ENCODE measurements at places on chromosomes 6 and 20. TPM values are rescaled to one million over a fixed set of nuclear protein-coding genes. Genes with fewer than 3 reads are reported as not detected.
A peak's percentile ranks its signal among the peaks of the same experiment; 100 is the strongest.

DNA sequence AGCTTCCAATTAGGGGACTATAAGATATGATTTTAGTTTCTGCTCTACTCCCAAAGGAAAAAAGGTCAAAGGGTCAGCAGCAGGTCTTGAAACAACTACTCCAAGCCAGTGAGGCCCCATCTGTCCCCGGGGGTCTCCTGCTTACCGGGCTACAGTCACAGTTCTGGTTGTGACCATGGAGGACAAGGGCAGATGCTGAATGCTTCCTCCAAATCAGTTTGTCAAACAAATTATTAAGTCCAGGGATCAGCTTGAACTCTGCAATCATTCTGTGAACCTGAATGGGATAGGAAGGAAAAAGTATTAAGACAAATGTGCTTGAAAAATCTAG lies 60.2 kb downstream of the MYH7B start:
- DNase-seq, result no peak

DNA sequence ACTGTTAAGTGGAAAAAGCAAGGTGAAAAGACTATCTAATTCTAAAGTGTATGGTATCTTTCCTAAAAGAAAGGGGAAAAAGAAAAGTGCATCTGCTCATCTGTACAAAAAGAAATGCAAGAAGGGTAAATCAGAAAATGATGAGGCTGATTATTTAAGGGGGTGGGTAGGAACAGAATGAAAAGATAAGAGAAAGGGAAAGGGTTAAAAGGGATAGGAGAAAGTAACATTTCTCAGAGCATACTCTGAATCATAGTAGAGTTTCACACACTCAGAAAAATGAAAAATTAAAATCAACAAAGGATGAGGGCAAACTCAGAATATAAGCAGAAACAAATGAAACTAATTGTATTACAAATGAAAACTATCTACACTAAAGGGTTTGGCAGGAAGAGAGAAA lies 79.1 kb downstream of the RNGTT start:
- DNase-seq, result no peak

DNA sequence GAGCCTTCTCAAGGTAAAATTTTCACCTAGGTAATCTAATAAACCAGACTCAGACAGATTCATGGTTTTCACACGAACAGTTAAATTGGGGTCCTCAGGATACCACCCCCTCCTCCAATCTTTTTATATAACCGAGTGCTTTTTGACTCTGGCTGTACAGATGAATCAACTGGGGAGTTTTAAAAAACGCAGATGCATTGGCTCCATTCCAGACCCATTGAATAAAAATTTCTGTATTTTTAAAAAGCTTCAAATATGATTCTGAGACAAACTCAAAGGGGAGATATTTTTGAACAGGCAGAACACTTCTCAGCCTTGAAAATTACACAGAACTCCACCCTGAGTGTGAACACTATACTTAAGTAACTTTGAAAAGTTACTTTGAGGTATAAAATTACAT lies 7.2 kb downstream of the UTRN start:
- DNase-seq, result no peak

DNA sequence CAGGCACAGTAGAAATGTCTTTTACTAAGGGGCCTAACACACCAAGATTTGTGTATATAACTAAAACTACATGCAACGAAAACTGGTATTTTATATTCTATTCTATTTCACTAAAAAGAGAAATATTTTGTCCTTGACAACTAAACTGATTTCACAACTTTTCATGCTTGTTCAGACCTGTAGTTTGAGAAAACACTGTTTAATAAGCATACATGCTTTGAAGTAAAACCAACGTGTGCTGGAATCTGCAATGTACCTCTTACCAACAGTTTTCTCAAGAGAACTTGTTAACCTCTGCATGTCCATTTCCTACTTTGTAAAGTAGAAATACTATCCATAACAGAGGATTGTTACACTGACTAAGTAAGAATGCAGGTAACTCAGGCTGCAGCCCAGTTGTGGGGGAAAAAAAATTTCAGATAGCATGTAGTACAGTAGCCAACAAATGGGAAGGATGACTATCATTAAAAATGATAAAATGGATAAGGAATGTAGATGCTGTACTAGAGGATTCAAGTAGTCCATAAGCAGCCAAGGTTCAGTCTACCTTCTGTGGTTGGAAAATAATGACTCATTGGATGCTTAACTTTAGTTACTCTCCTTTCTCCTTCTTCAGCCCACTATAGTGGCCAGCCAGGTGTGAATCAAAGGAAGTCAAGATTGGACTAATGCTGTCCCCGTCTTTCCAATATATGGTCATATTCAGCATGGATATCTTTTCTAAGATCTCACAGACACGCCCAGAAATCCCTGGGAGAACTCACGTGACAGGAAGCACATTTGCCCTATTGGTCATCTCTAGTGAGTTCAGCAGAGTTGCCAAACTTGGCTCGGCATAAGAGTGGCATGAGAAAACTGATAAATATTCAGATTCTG lies 65.2 kb downstream of the HFE start:
- no peak for DNase-seq

DNA sequence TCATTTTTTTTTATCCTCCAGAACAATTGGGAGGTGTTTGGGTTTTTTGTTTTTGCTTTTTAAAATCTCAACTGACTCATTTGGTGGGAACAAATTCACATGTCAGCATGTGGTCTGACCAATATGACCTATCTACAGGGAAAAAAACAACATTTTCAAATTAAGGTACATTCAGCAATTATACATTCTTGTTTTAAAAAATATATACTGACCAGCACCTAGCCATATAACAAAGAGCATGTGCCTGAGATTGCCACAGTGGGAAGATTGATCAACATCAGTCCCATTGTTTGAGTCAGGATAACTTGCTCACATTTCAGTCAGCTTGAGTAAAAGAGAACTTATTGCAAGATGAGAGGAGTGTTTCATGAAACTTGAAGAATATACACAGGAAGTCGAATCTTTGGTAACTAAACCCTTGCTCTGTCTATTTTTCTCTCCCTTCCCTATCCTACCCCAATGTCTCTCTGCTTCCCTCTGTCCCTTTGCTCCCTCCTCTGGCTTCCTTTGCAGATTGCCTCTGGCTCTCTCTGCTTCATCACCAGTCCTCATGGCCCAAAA lies 163.2 kb upstream of the TAB2 start:
- no peak for DNase-seq

DNA sequence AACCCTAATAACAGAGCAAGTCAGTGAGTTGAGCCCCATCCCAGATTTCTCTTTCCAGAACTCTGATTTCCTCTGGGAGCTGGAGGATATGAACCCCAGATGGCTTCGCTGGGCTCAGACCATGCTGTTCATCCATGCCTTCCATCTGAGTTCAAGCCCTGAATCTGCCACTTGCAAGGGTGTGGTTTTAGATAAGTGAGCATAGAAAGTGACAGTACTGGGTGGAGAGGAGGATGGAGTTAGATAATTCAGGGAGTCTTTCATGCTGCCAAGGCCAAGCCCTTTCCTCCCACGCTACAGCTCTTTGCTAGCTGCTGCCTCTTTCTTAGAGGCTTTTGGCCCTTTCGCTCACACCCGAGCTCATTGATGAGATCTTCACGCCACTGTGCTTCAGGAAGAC lies 57.2 kb upstream of the MAFB start:
- DNase-seq, result no peak

DNA sequence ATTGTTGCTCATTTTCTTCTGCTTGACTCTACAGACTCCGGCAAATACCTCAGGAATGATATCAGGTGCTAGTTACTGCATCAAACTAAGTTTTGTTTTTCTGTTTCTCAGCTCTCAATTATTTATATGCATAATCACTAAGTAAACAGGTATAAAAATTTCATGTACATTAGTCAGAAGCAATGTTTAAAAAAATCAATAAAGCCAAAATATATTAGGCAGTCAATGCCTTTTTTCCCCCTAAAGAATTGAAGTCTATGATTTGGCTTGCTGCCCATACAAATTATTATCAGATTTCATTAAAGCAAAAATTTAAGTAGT lies 20.6 kb upstream of the MRS2 start:
- DNase-seq, result no peak

DNA sequence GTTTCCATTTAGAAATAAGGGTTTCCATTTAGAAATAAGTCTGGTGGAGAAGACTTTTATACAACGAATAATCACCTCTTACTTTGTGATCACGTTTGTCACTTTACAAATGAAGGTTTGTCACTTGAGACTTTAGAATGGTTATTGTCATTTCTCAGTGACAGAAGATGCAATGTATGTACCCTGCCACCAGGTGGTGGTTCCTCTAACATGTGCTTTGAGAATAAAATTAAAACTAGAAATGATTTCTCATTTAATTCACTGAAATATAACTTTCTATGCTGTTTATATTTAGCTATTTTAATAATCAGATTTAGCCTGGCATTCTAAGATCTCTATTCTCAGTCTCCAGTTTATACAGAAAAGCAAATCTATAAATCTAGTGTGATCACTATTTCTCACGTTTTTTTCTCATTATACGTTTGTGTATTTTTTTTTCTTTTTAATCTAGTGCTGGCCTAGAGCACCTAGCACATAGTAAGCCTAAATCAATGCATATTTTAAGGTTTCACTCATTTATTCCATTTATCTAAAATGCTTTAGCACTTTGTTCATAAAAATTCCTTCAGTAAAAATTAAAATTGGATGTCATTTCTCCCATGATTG lies 57.4 kb upstream of the TFAP2D start:
- no peak for DNase-seq

Gene SNRPB
- 207 TPM for total RNA-seq

DNA sequence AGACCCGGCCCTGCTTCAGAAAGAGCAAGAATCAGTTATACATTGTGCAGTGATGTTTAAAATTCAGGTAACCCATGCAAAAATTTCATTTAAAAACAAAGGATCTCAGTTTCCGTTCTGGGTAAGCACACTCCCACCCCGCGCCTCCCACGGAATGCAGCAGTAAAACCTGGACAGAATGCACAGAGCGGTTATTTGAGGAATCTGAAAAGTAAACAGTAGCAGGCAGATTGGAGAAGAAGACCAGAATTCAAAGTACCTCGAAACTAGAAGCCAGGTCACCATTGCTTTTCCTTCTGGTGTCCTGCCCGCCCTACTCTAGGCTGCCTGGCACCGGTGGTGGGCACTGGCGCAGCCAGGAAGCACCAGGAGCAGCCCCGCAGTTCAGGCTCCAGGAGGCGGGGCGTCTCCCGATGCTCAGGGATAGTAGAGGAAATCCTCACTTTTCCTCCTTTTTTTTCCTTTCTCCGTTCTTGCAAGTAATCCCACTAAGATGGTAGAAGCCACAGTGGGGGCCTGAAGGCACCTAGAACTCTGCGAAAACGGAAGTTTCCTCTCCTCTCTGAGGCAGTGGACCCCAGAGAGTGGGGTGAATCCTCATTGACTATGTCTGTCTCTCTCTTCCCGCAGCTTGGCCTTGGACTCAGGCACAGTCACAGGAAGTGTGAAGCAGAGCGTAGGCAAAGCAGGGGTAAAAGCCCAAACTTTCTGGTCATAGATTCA lies 28.3 kb downstream of the METTL24 start:
- DNase-seq, result peak; percentile 1

DNA sequence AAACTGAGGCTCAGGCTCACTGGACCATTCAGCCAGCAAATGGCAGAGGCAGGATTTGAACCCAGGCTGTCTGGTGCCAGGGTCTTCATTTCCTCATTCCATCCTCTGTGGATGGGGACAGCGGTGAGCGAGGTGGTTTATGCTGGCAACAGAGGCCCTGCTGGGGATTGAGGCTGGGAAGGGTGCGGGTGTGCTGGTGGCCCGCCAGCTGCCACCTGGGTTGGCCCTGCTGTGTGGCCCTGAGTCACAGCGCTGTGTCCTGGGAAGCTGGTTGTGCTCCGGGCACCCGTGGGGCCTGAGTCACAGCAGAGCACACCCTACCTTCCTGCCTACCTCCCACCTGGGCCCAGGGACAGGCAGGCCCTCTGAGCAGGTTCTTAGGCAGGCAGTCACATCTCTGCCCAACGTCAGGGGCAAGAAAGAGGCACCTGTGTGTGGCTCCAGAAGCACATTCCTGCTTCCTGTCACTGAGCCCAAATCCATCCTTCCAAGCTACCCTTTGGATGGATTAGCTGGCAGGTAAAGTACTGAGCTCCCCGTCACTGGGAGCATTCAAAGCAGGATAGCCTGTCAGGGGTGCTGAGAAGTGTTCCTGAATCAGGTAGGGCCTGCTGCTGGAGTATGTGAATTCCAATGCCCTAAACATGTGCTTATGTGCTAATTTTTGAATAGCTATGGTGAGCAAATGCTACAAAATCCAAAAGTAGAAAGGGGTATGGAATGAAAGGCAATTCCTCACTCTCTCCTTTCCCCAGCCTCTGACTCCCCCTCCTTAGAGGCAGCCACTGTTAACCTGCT lies 53.9 kb downstream of the CEBPB start:
- DNase-seq, result no peak

- no peak for DNase-seq
These were observed 34.7 kb downstream of the MAN1A1 start for GRCh38 chr6:119314885-119315272.

GRCh38 chr6:16338577-16339264 lies 100.3 kb downstream of the GMPR start:
- peak; percentile 99 for DNase-seq

DNA sequence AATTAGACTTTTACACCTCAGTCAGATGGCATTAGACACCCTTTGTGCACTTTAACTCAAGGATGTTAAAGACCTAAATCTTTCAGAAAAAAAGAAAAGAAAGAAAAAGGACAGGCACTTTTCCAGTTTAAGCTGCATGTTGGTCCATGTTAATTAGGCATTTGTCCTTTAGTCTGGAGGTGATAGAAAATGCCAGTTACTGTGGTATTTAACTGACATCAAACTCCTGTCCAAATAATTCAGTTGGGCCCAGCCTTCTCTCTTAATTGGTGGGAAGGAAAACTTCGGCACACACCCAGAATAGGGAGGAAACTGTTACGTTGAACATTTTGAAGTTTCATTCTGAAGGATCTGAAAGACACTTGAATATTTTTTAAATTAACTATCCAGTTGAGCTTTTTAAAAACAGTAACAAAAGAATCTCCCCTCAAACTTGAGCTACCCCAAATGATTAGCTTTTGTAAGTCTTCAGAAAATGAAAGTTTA lies 30.3 kb downstream of the RREB1 start:
- DNase-seq, result no peak

GRCh38 chr6:107585815-107586435 lies 96.0 kb downstream of the SOBP start:
- DNase-seq, result no peak

GRCh38 chr20:2327620-2328555 lies 32.1 kb downstream of the TGM3 start:
- no peak for DNase-seq

Gene ANKRD66
- total RNA-seq, result not detected

Gene EPPIN
- total RNA-seq, result not detected

DNA sequence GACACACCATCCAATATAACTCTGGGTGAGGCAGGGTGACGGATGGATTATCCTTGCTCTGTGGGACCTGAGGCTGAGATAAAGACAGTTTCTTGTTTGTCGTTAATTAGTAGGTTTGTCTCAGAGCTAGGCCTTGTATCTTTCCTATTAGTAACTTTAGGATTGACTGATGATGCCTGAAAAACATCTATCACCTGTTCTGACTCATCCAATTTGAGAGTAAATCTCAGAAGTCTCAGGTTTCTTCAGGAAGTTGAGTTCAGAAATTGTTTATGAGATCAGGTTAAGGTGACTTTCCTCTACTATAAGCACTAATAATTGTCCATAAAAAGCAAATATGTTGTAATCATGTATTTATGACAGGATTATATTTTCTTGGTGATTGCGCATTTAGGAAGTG lies 129.5 kb upstream of the SUPT3H start:
- DNase-seq, result no peak

Data from HFFc6 (cell line).